ENCODE measurements at places on chromosomes 12 and 14. TPM values are rescaled to one million over a fixed set of nuclear protein-coding genes. Genes with fewer than 3 reads are reported as not detected.

LUM gene
- 654 TPM for total RNA-seq

CLEC4C gene
- total RNA-seq: not detected

DNA sequence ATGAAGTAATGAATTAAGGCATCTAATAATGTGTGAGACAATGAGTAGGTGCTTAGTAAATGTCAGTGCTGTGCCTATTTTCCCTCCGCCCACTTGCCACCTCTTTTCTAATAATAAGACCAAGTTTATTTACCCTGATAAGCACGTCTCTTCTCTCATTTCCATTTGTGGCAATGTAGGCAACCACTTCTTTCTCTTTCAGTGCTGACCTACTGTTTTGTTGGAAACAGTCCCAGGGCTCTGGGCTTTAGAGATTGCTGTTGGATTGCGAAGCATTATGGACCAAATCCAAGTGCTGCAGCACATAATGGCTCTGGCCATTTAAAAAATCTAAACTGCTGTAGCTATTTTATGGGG, 141.3 kb upstream of the PLEKHG7 start:
- no peak for DNase-seq

RNF31 gene
- total RNA-seq: 53.7 TPM

GRCh38 chr12:32390572-32391219, 8.7 kb upstream of the FGD4 start:
- no peak for DNase-seq
